CD4-positive, alpha-beta T cell treated with Interferon alpha-2 for 1 hour (primary cell): ENCODE measurements at places on chromosomes 6 and 20.

DNA sequence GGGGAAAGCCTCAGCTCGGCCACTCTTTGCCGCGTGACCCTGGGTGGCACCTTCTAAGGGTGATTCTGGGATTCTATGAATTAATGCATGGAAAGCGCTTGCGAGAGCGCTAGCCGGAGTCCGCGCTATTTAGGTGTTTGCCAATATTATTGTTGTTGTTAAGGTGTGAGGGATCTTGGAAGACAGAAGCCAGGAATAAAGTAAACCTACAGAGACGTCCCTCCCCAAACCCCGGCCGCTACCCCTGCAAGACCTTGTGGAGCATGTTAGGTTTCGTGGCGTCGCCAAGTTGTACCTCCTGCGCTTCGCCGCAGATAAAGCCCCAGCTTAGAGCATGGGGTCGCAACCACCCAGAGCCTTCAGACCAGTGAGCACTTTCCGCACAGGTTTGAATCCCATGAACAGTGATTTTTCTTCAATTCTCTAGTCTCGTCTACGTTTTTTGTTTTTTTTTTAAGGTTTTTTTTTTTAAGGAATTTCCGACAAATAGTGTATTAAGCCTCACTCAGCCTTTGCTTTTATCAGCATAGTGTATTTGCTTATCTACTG lies 16.9 kb upstream of the ZSCAN9 start:
- DNase-seq = no peak

DNA sequence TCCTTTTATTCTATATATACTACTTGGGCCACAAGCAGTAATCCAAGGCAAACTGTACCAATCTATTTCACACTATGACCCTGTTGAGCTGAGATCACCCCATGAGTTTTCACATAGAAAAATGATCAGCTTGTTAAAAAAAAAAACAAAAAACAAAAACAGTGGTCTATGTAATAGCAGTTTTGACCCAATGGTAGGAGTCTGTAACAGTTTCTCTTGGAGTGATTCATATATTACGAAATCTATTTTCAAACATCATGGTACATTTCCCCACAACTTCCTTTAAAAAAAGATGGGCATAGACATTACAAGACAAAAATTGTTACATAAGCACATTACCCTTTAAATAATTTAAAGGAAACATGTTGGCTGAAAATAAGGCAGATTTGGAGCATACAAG lies 78.1 kb downstream of the PRSS35 start:
- DNase-seq = no peak

DNA sequence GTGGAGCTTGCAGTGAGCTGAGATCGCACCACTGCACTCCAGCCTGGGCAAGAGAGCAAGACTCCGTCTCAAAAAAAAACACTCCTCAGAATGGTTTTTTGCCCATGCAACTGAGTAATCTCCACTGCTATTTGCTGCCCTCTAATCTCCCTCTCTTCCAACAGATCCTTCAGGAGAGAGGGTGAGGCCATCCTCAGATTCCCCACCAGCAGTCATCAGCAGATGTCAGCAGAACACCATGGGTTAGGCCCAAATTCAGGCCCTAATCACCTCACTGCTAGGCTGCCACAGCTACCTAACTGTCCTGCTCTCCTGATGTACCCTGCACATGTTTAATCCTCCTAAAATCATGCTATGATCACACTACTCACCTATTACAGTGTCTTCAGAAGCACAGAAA lies 63.2 kb upstream of the BEND6 start:
- no peak for DNase-seq

- no peak for DNase-seq
Observed at GRCh38 chr6:107337191-107337741, 122.1 kb downstream of the PDSS2 start.

DNA sequence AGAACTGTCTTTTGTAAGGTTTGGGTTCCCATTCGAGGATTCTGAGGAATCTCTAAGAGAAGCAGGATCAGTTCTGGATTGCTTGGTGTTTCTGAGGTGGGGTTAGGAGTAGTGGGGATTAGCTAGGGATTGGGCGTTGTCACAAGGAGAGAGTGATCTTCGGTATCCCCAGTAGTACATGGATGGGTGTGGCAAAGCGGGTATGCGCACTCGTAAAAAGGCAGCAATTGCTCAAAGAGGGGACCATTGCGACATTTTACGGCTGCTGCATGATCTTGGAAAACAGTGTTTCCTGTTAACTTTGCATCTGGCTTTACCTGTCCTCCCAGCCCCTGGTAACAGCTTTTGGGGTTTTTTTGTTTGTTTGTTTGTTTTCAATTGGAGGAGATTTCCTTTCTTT lies 9.7 kb upstream of the ZSCAN9 start:
- DNase-seq = no peak

DNA sequence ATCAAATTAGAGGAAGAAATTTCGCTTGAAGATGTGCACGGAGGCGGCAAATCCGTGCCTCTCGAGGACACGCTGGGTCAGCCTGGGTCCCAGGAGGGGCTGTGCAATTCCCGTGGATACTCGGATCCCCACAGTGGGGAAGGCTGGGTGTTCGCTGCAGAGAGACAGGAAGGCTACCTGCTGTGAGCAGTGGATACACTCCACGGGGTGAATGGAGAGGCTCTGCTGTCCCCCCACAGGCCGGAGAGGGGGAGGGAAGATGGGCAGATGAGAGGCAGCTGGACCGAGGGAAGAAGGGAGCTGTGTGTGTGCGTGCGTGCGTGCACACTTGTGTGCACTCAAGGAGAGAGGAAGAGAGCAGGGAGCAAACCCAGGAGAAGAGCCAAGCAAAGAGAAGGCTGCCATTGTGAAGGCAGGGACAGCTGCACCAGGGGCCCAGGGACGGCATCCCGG lies 57.3 kb downstream of the SULF2 start:
- DNase-seq = no peak

- no peak for DNase-seq
Observed at GRCh38 chr20:2137552-2138201, 36.0 kb downstream of the STK35 start.

DNA sequence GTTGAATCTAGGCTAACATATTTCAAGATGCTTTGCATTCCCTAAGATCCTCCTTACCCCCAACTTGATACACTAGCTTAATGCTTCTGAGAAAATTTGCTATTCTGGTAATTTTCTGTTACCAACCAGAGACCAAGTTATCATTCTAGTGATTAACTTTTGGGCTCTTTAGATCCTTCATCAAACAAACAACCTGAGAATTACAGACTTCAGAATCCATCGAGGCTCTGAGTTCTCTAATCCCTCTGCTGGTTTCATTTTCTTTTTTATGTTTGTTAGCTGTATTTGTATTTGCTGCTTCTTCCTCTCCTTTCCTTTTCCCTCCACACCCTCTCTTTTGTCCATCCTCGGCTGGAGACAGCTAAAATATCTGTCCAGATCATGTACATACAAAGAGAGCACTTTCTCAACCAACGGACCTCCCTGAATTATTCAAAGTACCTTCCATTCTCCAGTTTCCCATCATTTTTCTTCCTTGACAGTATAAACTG lies 98.7 kb upstream of the RIPOR2 start:
- DNase-seq = peak; percentile 36

GRCh38 chr6:124961777-124962638 lies at the start of gene RNF217:
TSS of gene RNF217 (plus strand) at chr6:124962437. CDS start at chr6:124962545, 108 bp downstream.
- no peak for DNase-seq

DNA sequence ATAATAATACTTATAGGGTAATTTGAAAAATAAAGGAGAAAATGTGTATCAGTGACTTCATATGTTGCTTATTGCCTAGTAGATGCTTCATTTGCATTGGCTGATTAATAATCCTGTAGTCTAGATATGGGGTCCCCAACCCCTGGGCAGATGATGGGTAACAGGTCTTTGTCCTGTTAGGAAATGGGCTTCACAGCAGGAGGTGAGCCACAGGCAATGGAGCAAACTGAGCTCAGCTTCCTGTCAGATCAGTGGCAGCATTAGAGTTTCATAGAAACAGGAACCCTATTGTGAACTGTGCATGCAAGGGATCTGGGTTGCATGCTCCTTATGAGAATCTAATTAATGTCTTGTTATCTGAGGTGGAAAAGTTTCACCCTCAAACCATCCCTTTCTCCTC lies 1049.5 kb upstream of the EPHA7 start:
- no peak for DNase-seq

GRCh38 chr6:64252256-64252655 lies 616.7 kb downstream of the PHF3 start:
- DNase-seq = no peak

DNA sequence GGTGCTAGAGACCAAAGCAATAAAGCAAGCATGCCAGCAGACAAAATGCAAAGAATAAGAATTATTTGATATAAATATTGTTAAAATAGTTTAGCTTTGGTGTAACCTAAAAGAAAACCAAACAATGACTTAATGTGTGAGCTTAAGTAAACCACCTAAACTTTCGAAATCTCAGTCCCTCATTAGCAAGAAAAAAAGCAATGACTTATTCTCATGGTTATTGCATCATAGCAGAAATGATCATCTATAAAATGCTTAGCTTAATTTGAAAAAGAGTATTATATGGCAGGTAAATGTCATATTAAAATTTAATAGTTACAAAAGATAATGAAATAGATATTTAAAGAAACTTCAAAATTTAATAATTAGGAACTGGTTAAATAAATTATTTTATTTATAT lies 1395.7 kb upstream of the EYS start:
- no peak for DNase-seq

GRCh38 chr6:21235162-21235561 lies 358.4 kb upstream of the SOX4 start:
- no peak for DNase-seq

DNA sequence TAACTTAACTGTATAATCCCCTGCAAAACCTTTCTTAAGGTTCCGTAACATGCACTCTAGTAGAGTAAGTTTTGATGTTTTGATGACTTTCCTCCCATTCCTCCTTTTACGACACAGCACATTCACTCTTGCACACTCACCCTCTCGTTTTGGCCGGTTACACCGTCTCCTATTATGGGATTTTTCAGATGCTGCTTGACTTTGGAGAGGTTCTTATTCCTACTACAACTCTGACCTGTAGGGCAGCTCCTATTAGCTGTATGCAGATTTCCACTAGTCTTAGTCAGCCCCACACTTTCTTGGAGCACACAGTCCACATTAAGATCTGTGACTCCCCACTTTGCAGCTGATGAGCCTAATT lies 223.7 kb upstream of the SYNCRIP start:
- no peak for DNase-seq

GRCh38 chr6:125791820-125792165 lies 1.0 kb downstream of the NCOA7 start:
- DNase-seq = no peak

- no peak for DNase-seq
Observed at GRCh38 chr6:156919370-156919769, 142.2 kb downstream of the ARID1B start.

GRCh38 chr6:137799950-137800568 lies 67.0 kb upstream of the TNFAIP3 start:
- peak; percentile 80 for DNase-seq

- no peak for DNase-seq
Observed at GRCh38 chr6:144820270-144820669, 535.1 kb downstream of the UTRN start.

DNA sequence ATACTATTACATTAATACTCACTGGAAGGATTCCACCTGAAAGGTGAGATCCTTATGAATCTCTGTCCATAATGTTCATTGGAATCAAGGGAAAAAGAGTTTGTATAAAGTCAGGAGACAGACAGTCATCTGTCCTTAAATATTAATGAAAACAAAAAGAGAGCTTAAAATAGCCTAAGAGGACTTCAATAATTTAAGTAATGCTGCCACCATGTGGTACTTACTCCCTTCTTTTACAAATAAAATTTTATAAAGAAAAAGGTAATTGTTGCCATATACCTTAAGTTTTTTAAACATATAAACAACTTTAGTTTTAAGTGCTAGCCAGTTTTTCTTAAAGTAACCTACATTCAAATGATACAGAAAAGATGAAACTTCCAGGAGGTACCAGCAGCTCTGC lies 5.1 kb downstream of the BLOC1S5 start:
- no peak for DNase-seq

- DNase-seq = no peak
Observed at GRCh38 chr20:40354880-40355279, 334.2 kb downstream of the MAFB start.

- DNase-seq = no peak
Observed at GRCh38 chr20:61532736-61533135, 280.7 kb downstream of the CDH4 start.

- DNase-seq = no peak
Observed at GRCh38 chr6:121436960-121437850, 1.8 kb downstream of the GJA1 start.
